Epithelial cell of proximal tubule (primary cell): ENCODE measurements at places on chromosomes 7 and 10. TPM values are rescaled to one million over a fixed set of nuclear protein-coding genes. Genes with fewer than 3 reads are reported as not detected.

DNA sequence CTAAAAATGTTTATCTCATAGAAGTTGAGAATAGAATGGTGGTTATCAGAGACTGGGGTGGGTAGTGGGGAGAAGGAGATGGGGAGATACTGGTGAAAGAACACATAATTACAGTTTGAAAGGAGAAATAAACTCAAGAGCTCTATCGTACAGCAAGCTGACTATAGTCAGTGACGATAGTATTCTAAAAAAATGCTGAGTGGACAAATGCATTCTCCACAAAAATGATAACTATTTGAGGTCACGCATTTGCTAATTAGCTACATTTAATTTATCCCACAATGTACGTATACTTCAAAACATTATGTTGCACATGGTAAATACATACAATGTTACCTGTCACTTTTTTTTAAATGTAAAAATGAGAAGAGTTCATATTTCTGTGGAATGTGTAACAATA lies 507.7 kb downstream of the CALN1 start:
- DNase-seq = no peak

DNA sequence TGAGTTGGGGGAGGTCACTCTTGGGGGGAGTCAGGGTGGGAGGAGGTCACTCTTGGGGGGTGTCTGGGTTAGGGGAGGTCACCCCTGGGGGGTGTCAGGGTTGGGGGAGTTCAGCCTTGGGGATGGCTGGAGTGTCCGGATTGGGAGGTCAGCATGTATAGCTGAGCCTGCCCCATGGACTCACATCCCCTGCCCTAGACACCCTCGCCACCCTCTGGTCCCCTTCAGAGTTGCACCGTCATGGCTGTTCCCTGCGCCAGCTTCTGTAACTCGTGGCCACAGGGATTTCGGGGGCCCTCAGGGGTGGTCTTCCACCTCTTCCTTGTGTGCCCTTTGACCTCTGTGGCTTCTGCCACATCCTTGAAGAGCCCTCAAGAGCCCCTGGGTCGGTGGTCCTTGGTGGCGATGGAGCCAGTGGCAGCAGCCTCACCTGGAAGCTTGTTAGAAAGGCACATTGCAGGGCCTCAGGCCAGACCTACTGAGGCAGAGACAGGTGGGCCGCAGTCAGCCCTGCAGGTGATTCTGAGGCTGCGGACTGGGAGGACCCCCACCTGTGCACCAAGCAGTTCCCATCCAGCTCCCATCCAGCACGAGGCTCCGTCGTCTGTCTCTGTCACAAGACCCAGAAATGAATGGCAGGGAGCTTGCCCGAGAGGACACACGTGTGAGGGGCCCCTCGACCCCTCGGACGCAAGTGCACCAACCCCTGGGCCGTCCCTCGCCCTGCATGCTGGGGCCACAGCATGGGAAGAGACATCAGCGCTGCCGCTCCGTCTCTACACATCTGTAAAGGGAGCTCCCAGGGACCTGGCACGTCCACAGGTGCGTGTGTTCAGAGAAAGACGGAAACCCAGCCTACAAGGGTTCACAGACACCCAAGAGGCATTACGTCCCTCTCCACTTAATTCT lies 44.7 kb upstream of the SUN1 start:
- no peak for DNase-seq

GRCh38 chr7:127844707-127845331 lies 186.4 kb downstream of the LRRC4 start:
- peak; percentile 20 for DNase-seq

DNA sequence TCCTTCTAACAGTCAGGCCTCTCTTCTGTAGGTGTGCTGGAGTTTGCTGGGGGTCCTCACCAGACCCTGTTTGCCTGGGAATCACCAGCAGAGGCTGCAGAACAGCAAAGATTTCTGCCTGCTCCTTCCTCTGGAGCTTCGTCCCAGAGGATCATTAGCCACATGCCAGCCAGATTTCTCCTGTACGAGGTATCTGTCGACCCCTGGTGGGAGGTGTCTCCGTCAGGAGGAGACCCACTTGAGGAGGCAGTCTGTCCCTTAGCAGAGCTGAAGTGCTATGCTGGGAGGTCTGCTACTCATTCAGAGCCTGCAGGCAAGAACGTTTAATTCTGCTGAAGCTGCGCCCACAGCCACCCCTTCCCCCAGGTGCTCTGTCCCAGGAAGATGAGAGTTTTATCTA lies 611.1 kb upstream of the COBL start:
- no peak for DNase-seq

FOXI2 gene
- total RNA-seq = not detected in 2 replicates

AKR1E2 gene
- total RNA-seq = 2.0 and 2.2 TPM in 2 replicates

OR9A2 gene
- 0.17 TPM in 1 of 2 replicates, not detected in the other for total RNA-seq
